ENCODE measurements at places on chromosomes 7 and 10.

DNA sequence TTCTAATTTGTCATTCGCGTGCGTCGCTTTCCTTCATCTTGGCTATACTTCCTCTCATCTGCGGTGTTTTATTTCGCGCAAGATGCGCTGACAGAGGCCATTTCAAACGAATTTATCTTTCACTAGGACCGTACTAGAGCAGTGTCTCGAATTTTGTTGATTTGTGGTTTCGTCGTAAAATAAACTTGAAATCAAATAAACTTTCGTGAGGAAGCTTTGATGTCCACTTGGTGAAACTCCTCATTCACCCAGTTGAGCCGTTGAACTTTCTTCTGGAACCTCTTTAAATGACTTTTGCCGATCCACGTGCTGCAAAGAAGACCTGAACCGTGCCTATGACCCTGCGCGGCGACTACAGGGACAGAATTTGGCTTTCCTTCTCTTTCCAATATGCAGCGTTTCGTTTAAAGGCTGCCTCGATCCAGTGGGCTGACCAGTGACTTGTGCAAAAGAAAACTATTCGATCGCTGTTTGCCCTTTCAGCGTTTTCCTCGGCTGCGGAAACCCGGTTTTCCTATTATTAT lies 163.9 kb upstream of the PPP1R3A start:
- DNase-seq: no peak

GRCh38 chr7:5472432-5473315 lies 49.0 kb upstream of the TNRC18 start:
- DNase-seq: no peak

DNA sequence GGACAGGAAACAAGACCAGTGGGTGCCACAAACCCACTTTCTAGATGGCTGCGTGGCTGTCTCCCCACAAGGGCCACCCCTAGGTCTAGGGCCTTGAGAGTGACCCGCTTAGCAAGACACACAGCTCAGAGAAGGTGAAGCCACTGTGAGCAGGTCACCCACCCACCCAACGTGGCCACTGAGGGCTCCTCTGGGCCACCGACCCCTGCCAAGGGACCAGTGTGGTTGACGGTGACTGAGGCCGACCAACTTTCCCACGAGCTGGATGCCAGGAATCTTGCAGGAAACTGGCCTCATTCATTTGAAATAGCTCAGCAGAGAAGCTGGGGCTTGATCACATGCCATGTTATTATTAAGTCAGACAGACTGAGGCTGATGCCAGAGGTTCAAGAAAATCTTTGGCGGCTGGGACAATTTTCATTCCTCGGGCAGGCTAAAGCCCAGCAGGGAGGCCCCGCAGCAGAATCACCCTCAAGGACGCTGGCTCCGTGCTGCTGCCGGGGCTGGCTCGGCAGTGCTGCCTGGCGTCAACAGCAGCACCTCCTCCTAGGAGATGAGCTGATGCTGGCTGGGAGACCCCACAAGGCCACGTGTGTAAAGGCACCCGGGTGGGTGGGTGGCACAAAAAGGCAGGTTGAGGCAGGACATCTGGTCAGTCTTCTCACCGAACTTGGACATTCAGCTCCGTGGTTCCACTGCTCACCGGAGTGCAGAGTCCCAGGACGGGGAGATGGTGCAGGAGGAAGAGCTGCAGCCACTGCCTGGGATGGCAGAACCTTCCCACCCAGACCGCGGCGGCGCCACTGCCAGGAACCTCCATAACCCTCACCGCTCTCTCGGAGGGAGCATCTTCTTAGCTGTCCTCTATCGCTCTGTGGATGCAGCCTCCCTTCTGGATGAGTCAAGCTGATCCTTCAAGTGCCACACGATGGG lies 57.8 kb downstream of the ZRANB1 start:
- DNase-seq: no peak

GRCh38 chr10:7046615-7047014 lies 364.2 kb downstream of the SFMBT2 start:
- no peak for DNase-seq

GRCh38 chr10:91340613-91341362 lies 69.4 kb upstream of the HECTD2 start:
- DNase-seq: no peak

DNA sequence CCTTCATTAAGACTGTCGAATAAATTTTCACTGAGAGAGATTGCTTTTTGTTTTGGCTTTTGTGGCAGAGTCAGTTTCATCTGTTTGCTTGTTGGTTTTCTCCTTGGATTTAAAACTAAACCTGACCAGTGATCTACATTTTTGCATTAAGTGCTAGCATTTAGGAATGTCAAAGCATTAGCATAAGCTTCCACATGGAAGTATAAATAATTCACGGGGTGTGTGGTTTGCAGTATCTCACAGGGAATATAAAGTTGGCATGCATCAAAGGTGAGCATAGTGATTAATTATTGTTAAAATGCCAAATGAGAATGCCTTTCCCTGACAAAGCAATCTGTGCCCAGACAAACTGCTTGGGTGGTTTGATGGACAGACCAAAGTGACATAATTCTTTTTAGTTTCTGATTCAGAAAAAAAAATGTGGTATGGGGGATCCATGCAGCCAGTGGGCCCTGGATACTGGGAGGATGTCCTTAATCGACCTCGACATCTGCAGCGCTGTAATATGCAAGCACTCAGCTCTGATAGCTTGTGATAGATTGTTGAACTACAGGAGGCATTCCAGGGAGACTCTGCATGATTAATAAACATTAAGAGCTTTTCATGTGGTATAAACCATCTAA lies 339.3 kb upstream of the POM121L12 start:
- no peak for DNase-seq
